ENCODE measurements at places on chromosomes 4 and X.

DNA sequence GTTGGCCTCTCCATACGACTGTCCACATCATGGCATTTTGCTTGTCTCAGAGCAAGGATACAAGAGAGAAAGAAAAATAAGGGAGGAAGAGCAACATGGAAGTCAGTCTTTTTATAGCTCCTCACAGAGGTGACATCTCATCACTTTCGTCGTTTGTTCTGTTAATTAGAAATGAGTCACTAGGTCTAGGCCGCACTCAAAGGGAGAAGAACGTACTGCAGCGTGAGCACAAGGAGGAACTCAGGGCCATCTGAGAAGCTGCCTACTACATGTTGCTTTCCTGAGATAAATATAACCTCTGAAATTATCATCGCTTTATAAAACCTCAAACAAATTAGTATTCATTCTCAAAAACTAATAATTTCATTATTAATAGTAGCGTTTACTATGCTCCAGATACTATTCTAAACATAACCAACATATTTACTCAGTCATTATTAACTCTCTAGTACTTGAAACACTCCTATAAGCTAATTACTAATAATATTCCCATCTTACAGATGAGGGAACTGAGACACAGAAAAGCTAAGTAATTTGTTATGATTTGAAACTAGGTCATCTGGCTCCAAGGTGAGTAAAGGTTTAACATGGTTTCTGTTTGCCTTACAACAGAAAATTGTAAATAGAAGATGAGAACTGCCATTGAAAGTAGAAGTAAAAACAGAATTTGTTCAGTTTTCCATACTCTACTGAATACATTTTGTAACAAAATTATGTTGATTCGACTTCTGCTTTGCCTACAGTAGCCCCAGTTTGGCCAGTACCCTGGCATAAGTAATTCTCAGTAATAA is 213.2 kb upstream of the UGT8 start:
- no peak for DNase-seq

DNA sequence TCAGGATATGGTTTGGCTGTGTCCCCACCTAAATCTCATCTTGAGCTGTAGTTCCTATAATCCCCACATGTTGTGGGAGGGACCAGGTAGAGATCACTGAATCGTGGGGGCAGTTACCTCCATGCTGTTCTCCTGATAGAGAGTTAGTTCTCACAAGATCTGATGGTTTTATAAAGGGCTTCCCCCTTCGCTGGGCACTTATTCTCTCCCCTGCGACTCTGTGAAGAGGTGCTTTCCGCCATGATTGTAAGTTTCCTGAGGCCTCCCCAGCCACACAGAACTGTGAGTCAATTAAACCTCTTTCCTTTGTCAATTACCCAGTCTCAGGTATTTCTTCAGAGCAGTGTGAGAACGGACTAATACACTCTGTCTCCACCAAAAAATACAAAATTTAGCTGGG is 291.9 kb downstream of the BCOR start:
- DNase-seq, result no peak

DNA sequence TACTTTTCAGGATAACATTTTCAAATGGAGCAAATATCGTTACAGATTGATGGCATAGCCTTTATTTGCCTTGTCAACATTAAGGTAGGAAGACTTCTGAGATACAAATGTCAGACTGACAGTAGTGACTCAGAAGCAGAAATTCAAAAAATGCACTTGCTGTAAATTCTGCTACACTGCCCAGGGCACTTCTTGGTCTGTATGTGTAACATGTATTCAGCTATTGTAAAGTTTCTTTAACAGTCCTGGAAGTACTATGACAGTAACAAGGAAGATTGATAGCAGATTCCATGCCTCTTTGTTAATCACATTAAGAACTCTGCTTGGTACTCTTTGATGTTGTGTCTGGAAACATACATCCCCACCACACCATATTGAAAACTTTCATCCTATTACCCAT is 69.6 kb upstream of the PCDH18 start:
- no peak for DNase-seq

DNA sequence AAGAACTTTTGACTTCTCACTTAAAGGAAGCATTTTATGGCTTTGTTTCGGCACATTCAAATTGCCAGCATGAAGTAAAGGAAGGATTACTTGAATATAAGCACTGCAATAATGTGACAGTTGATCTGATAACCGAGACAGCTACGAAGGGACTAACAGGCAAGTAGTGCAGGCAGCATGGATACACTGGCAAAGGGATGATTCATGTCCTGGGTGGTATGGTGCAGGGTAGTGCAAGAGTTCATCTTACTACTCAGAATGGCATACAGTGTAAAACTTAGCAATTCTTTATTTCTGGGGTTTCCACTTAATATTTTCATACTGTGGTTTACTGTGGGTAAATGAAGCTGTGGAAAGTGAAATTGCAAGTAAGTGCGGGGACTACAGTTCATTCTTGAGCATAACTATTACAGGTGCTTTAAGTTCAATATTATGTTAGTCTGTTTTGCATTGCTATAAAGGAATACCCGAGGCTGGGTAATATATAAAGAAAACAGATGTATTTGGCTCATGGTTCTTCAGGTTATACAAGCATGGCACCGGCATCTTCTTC is 611.8 kb downstream of the SPOCK3 start:
- DNase-seq, result no peak

- DNase-seq, result no peak
Measured at GRCh38 chrX:104316739-104317138, 62.0 kb upstream of the ESX1 start.

DNA sequence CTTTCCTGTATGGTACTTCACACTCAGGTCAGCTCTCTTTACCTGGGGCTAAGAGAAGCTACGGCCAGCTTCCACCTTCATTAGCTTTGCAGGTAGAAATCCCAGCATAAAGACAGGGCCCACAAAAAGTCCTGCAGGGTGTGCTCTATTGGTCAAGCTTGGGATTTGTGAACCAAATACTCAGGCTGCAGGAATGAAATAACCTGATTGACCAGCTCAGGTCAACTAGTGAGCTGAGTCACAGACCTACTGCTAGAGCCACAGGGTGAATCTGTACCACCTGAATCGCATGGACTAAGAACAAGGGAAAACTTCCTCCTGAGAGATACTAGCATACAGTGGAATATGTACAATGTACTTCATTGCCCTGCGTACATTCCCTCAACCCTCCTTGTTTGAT is 172.2 kb downstream of the HHIP start:
- no peak for DNase-seq

DNA sequence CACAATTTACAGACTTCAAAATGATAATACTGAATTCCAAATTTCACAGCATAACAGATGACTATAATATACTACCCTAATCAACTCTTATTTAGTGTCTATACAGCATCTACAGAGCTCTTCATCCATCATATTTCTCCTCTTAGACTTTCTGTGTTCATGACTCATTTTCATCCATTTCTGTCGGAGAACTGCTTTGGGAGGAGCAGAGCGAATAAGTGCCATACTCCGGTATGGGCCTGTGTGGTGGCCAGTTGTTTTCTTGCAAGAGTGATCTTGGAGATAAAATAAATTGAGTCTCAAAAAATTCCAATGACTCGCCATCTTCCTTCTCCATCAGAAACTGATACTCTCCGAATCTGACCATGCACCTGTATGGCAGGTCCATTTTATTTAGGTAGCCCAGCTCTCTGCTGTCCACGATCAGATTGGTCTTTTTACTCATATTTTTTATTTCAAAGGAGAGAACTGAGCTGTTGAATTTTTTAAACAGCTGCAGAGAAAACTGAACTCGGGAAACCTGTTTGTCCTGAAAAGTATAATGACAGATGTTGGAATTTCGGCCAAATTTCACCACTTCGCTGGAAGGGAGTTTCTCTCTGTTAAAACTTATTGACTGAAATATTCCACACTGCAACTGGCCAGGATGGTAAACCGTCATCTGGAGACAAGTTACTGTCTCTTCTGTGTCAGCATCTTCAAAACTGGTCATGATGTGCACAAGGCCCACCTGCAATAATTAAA is 7.8 kb downstream of the TIFA start:
- DNase-seq, result no peak

Data from stimulated activated CD8-positive, alpha-beta memory T cell treated with anti-CD3 and anti-CD28 coated beads, Interleukin-4, amount 100 ng/mL, for 24 hours (primary cell).